Stimulated activated CD8-positive, alpha-beta memory T cell treated with anti-CD3 and anti-CD28 coated beads, Interleukin-7, amount 100 ng/mL, for 4 hours (primary cell): ENCODE measurements at places on chromosomes 1 and 21.

GRCh38 chr1:228405979-228406228, 731 bp downstream of the TRIM11 start:
- DNase-seq, result no peak

GRCh38 chr1:64836802-64837201, 91.9 kb downstream of the RAVER2 start:
- no peak for DNase-seq

- no peak for DNase-seq
Observed at GRCh38 chr1:29647581-29647980, 411.3 kb downstream of the PTPRU start.

GRCh38 chr1:115833856-115834255, 7.1 kb downstream of the NHLH2 start:
- DNase-seq, result no peak

GRCh38 chr1:220239966-220240365, 32.3 kb downstream of the RAB3GAP2 start:
- DNase-seq, result no peak

DNA sequence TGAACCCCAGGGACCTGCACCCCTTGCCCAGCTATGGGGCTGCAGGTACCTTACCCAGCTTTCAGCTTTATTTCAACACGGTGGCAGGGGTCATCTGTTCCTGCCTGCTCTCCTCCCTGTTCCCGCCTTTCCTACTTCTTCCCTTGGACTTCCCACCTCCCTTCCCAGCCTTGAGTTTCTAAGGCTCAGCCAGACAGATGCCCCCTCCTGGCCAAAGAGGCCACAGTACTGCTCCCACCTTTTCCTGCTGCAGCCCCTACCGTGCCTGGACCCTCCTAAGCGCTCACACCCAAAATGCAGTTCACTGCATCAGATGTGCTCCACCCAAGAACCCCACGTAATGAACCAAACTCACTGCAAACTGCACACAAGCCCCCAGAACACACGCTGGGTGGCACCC, 7.7 kb downstream of the NOC2L start:
- no peak for DNase-seq

- DNase-seq, result no peak
Observed at GRCh38 chr1:99811747-99812146, 38.4 kb upstream of the AGL start.

DNA sequence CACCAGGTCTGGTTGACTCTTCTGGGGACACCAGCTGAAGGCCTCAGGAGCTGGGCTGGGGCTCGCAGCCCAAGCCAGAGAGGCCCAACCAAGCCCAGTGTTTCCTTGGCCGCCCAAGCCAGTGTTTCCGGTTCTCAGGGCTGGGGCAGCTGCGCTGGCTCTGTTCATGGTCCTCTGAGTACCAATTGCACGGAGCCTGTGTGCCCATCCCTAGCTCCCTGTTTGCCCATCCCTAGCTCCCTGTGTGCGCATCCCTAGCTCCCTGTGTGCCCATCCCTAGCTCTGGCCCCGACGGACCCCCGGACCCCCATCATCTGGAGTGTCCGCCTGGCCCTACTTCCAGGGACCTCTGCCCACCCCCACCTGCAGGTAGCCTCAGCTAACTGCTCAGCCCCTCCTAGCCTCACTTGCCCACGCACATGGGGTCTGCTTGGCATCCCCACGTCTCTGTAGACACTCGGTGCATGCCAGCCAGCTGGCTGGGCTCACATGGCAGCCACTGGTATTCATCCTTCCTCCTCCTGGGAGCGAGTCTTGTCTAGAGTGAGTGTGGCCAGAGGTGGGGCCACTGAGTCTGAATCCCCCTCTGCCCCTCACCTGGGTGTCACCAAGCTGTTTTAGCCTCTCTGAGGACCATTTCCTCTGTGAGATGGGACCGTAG, 64.0 kb downstream of the WNT9A start:
- DNase-seq, result no peak

GRCh38 chr1:235416662-235417049, 49.4 kb downstream of the TBCE start:
- DNase-seq, result no peak

DNA sequence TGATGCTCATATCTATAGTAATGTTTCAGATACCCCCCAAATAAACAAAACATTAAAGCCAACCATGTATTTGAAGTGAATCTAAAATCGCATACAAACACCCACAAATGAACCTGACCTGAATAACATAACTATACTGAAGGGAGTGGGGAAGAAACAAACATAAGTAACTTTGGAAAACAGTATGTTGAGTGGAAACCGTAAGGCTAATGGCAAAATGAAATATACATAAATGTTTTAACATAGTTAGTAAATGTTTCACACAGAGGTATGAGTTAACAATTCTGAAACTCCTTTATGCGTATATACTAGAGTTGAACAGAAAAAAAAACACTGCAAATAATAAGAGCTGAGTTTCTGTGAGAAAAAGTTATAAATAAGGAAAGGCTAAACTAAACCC, 125.6 kb downstream of the ACBD6 start:
- DNase-seq, result no peak

DNA sequence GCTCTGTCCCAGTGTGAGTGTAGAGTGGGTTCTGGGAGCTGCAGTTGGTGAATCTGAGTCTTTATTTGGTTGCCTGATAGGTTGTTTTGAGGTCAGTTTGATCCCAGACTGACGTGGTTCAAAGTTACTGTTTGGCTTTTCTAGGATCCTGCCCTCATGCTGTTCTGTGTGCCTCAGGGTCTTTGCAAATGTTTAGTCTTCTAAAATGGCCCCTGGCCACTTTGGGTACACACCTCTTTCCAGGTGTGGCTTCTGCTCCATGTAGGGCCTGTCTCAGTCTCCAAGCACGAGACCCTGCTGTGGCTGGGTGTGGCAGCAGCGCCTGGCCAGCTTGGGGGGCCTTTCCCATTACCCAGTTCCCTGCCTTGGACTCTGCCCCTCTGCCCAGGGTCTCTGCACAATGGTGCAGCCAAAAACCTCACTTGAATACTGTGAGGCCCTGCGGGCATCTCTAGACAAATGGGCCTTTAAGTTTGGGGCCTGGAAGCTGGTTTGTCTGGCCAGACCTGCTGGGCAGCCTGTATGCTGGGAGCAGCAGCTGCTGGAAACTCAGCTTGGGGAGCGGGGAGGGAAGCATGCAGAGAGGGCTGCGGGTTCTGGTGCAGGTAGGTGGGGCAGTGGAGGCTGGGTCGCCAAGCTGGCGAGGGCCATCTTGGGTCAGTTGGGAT, 5.6 kb downstream of the PTPRF start:
- DNase-seq, result no peak

GRCh38 chr1:119055568-119055967, 67.4 kb upstream of the TBX15 start:
- DNase-seq, result no peak

DNA sequence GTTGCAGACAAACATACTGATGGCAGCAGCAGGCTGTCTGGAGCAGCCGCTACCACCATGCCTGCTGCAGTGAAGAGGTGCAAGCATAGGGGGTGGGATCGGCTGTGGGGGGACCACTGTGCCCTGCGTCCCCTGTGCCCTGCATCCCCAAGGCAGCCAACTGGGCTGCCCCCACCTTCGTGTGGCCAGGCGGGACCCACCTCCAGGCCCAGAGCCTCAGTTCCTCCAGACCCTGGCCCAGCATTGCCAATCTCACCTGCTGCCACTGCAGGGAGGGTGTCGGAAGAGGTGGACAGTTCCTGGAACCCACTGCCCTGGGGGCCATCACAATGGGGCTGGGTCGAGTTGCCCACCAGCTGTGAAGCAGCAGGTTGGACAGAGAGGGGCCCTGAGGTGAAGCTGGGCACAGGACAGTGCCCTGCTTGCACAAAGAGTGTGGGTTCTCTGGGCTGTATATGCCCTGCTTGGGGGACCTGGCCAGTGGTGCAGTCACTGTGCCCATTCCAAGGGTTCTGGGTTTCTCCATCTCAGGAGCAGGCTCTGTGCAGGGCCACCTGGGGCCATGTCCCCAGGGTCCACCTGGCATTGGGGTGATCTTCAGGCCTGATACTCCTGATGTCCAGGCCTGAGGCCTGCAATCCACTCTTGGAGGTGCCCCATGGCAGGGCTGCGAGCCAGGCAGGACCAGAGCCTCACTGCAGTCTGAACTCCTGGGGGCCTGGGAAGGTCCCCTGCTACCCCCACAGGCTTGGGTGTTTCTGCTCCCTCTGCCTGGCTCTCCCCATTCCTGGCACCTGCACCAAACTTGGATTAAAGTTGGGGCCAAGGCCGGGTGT, 261.4 kb upstream of the NRIP1 start:
- no peak for DNase-seq

- DNase-seq, result no peak
Observed at GRCh38 chr1:230381049-230381467, 45.1 kb downstream of the PGBD5 start.

DNA sequence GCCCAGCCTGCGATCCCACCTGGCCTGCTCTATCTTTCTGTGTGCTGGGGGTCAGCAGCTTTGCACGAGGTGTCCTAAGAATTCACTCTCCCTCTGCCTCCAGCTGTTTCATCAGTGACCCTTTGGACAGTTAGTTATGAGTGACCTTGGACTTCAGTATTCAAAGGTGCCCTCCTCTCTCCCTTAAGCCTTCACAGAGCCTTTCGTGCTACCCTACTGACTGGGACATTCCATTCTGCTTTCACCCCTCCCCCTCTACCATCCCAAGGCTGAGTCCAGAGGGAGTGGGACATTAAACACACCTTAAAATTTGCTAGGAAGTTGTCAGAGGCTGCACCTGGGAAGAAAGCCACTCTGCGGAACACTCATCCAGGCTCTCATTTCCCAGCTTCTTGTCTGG, 171.9 kb downstream of the CLIC6 start:
- DNase-seq, result no peak

DNA sequence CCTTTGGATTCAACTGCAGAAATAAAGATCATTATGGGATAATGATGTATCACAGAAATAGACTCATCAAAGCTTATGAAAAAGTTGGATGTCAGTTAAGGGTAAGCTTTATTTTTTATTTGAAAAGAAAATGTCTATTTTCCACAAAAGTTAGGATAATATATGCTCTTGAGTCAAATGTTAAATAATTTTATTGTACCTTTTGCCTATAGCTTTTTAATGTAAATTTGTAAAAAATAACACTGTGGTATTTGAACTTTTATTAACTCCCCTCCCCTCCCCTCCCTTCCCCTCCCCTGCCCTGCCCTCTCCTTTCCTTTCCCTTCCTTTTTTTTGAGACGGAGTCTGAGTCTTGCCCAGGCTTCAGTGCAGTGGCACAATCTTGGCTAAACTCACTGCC, 24.9 kb downstream of the MORC3 start:
- DNase-seq, result no peak

DNA sequence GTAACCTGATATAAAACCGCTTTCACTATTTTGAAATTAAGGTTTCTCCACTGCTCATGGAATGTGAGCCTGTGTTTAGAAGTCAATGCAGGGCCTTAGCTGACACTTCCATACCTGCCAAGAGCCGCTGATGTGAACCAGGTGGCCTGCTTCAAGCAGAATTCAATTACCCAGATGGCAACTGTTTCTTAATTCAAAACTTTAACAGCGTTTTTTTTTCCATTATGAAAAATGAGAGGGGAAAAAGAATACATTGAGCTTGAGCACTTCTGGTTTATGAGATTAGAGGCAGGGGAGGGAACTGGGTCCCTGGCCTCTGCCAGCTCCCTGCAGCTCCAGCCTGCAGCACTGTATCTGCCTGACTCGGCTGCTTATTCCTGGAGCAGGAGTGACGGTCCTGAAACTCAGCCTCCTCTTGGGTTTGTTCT, 7.7 kb upstream of the ATP1A1 start:
- no peak for DNase-seq

- no peak for DNase-seq
Observed at GRCh38 chr1:1946540-1946939, 27.5 kb upstream of the TMEM52 start.

DNA sequence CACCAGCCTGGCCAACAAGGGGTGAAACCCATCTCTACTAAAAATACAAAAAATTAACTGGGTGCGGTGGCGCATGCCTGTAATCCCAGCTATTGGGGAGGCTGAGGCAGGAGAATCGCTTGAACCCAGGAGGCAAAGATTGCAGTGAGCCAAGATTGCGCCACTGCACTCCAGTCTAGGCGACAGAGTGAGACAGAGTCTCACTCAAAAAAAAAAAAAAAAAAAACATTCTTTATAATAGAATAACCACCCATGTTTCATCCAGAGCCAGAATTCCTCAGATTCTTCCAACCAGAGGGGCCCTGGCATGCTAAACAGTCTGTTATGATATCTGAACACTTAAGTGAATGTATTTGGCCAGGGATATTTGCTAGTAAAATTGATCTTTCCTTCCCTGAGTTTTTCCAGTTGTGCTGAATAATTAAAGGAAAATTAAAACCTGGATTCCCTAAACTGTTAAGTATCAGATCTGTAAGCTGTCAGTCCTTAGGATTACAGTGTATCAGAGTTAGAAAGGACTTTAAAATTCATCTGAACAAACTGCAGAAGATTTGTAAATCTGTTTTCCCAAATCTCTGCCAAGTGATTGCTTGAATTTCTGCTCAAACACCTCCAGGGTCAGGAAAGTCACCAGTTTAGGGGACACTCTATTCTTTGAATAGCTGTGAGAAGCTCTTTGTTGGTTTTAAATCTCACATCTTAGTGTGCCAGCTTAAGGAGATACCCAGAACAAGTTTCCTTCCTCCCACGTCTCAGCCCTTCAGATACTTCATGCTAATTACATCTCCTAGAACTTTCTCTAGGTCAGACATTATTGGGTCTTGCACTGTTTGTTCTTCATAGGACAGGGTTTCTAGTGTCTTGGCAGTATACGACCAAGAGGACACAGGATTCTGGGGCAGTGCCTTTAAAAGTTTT, 84.6 kb upstream of the BMP8A start:
- no peak for DNase-seq

DNA sequence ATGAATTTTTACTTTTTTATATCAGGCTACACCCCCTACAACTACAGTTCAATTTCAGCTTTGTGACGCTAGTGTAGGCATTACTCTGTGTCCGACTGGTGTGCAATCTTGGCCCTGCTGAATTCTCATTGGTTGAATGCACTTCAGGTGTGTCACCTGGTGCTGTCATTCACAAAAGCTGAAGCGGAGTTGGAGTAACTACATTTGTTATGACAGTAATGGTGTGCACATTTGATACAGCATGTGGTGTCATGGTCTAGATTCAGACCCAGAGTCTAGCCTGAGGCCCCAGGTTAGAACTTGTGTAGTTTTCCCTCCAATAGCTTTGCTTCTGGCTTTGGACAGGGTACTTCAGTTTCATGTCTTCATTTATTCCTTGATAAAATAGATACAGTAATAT, 88.7 kb downstream of the C1orf94 start:
- no peak for DNase-seq

DNA sequence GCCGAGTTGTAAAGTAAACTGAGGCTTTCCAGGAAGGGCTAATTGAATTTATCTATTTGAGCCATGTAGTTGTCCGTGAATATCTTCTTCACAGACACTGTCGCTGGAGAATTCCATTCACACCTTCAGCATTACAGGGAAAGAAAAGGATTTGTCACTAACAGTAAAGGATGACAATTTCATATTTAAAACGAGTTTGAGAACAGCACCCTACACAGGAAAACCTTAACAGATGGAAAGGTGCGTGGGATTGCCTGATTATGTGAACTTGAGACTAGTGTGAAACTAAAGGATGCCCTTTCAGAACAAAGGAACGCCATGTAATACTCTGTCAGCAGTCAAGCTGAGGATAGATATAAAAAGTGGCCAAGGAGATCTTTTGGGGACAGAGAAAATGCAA, 492.5 kb upstream of the ADGRL2 start:
- no peak for DNase-seq
